ENCODE measurements at places on chromosomes 5 and 9.

GRCh38 chr9:109274884-109275730, 45.8 kb downstream of the EPB41L4B start:
- no peak for DNase-seq

- peak; percentile 97 for DNase-seq
Measured at GRCh38 chr5:142613271-142613671, 72.6 kb downstream of the FGF1 start.

DNA sequence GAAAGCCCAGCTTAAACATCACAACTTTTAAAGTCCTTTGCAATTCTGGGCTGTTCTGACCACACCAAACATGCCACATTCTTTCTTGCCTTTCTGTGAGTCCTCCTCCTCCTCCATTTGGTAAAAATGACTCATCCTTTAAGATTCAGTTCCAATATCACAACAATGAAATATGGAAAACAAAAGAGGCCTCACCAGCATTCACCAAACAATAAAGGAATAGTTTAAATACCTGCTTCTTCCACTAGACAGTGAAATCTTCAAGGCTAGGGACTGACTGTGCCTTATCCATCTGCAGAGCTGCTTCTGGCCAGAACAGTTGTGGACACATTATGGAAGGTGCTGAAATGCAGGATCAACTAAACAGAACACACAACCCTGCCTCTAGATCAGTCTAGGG, 36.0 kb downstream of the NR6A1 start:
- peak; percentile 35 for DNase-seq

DNA sequence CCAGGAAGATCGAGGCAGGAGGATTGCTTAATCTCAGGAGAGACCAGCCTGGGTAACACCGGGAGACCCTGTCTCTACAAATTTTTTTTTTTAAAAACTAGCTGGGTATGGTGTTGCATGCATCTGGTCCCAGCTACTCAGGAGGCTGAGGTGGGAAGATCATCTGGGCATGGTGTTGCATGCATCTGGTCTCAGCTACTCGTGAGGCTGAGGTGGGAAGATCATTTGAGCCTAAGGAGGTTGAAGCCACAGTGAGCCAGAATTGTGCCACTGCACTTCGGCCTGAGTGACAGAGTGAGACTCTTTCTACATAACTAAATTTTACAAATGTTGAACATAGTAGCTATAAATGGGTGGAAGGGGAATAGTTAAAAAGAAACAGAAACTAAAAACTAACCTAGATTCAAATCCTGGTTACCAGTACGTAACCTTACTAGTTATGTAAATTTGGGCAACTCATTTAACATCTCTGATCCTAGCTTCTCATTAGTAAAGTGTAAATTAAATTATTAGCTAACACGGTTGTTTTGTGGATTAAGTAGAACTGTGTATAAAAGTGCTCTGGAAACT, 41.7 kb downstream of the TMEM161B start:
- no peak for DNase-seq

DNA sequence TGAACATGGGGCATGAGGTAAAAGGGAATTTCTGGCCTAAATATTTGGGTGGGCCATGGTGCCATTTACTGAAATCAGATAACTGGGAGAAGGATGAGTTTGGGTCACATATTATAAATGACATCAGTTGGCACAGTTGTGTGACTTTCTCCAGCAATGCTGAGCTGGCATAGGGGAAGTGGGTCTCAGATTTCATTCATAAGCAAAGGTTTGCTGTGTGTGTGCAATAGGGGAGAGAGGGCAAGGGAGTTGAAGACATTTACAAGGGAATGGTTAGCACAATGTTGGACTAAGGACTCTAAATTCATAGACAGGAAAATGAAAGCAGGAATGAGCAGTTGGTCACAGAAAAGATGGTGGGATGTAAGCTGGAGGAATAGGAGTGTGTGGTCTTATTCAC, 47.8 kb upstream of the KLF9 start:
- DNase-seq: no peak

Measured in fibroblast of skin of left quadriceps (primary cell).